ENCODE measurements at places on chromosomes 2 and 18.
A peak's percentile ranks its signal among the peaks of the same experiment; 100 is the strongest.

DNA sequence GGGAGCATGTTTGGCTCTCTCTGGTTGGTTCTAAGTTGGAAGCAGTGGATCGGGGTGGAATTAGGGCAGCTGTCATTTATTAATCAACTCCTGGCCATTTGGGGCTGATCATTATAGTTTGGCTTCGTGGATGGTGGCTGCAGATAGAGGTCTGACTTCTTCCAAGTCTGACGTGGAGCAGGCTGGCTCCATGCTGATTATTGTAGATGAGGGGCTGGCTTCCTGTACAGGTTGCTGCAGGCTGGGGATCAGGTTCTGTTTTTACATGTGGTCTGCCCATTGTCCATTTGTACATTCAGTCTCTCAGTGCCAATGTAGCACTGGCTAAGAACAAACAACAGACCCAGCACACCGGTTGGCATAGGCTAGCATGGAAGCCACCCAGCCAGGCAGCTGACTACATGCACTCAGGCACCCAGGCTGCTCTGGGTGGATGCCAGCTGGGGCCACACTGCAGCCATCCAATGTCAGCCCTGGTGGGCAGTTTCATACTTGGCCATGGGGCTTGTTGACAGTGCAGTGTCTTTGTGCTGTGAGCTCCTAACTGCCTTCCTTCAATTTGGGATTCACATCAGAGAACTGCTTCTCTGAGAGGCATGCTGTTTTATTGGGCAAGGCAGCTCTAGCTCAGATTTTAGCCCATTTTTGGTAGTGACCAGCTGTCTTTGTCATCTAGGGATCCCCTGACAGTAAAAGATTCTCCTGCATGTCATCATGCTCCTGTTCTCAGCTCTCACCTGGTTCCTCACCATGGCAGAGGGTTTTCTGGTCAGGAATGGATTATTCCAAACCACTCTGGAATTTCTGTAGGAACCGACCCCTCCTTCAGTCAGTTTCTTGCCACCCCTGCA lies 25.4 kb downstream of the NPAS2 start:
- no peak for DNase-seq

DNA sequence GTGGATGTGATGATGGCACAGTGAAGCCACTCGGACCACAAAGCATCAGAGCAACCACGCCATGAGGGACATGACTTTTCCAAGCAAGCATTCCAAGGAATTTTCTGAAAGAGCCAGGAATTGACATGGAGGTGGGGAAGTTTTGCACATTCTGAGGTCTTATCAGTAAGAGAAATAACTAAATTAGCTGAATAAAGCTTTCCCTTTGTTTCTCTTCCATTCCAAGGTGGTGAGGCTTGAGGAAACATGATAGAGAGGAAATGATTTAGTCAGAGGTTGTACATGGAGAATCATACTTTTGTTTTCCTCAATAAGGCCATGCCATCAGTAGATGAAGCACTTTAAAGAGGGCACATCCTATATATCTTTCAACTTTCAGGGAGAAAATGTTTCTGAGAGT lies 115.7 kb upstream of the MMADHC start:
- DNase-seq = no peak

GRCh38 chr2:206765242-206766056 lies at the start of the genes FASTKD2 and MDH1B:
Gene FASTKD2, plus strand, starts transcription at chr2:206765606. Its CDS starts 1,088 bp downstream, at chr2:206766694.
Gene MDH1B, minus strand, starts transcription at chr2:206765328. Its CDS starts 57 bp downstream, at chr2:206765271.
- DNase-seq = peak; percentile 75

- DNase-seq = no peak
These were observed 185.3 kb upstream of the ATP5MC3 start for GRCh38 chr2:175366815-175367214.

DNA sequence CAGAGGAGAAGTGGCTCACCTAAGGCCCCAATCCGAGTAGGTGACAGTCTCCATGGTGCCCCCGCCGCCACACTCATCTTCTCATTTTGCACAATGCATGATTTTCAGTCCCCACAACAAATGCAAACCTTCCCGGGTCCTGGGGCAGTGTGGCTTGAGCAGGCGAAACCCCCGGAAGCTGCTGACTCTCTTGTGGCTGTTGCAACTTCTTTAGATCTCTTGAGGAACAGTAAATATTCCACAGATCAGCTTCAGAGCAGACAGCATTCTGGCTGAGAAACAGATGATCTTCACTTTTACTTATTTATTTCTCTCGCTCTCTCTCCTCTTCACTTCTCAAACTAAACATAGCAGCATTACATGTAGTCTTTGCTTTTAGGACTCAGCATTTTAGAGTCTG lies 51.9 kb downstream of the ASAP2 start:
- DNase-seq = no peak

DNA sequence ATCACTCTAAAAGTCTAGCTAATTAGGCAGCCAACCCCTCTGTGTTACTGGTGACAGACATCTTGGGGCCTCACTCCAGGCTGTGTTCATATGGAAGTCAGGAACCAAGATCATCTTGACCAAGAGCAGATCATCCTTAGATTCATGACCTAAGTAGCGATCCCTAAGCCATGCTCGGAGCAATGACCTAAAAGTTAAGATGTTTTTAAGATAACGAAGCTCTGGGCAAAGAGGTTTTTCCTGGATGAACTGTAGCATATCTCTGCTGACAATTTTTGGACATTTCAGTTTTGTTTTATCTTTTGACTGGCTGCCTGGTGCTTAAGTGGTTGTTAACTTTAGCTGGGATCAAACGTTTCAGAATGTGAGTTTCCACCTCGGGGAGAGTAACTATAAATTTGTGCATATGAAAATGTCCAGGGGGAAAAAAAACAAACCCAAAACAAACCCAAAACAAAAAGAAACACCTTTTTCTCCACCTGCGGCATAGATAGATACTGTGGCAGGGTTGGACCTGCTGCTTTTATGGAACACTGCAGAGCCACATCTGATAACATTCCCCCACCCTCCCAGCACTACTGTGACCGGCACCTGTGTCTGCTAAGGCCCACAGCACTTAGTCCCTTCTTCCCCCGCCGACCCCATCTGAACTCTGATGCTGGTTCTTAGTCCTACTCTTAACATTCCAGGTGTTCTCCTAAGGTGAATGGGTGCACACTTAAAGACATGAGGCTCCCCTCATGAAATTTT lies 45.5 kb downstream of the EPAS1 start:
- no peak for DNase-seq

DNA sequence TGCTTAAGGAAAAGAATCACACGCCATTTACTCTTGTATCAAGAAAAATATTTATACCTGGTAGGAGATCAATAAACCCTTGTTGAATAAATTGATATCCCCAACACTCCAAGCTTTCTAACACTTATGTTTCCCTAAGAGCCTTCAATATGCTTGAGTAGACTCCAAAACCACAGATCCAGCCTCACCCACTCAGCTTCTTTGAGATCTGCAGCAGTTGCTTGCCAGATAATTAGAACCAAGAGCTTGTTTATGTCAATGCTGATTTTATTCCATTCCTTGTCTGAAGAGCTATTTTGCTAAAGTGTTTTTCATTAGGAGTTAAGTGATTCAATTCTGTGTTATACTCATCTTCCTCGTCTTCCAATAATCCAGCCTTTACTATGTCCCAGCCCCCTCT lies 26.3 kb upstream of the CRIM1 start:
- no peak for DNase-seq

DNA sequence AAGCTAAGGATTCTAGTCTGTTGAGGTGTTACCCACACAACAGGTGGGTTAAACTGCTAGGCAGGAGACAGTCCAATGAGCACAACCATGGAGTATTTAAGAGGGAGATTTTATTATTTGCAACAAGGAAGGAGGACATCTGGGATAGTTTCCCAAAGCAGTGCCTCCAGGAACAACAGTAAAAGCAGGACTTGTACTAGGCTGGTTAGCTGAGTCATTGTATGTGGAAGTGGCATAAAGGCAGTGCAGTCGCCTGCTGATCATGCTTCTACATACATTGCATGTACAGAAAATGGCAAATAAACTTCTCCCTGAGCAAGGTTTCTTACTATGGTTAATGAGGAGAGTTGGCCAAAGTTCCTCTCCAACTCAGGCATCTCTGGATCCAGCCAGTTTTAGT lies 46.1 kb upstream of the CYTIP start:
- DNase-seq = no peak

DNA sequence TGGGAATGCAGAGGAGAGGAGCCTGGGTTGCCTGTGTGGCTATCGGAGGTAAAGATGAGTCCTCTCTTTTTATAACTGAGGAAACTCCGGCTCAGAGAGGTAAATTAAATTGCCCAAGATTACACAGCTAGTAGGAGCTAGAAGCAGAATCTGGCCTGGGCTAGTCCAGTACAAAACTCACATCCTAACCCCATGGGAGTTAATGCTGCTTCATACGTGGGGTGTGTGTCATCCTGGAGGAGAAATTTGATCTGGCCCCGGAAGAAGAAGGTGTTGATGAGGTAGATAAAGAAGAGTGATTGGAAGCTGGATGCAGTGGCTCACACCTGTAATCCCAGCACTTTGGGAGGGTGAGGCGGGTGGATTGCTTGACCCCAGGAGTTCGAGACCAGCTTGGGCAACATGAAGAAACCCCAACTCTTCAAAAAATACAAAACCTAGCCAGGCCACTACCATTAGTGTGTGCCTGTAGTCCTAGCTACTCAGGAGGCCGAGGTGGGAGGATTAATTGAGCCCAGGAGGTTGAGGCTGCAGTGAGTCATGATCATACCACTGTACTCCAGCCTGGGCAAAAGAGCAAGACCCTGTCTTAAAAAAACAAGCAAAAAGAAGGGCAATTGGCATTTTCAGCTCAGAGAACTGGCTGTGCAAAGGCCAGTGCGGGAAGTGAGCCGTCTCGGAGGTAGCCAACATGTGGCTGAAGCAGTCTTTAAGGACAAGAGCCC lies 33.7 kb downstream of the CTIF start:
- DNase-seq = no peak

DNA sequence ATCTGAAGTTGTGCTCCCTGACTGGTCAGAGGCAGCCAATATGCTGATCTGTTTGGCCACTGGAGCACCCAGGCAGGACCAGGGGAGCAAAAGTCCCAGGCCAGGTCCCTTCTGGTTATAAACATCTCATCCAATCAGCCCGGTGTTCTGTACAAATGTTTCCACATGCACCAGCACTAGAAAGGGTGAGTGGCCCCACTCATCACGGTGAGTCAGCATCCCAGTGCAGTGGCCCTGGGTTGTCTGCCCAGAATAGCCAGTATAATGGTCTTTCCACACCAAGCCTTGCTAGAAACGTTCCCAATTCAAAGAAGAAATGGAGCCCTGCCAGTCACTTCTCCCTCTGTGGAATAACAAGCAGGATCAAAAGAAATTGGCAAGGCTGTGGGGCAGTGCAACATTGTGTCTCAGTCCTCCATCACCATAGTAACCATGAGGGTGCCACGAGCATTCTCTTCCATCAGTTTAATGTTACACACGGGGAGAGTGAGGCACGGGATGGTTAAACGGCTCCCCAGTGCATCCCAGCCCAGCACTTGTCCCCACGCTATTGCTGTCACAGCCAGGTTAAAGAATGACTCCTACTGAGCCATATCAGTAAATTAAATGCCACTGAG lies 174.9 kb downstream of the SEPTIN10 start:
- DNase-seq = no peak

DNA sequence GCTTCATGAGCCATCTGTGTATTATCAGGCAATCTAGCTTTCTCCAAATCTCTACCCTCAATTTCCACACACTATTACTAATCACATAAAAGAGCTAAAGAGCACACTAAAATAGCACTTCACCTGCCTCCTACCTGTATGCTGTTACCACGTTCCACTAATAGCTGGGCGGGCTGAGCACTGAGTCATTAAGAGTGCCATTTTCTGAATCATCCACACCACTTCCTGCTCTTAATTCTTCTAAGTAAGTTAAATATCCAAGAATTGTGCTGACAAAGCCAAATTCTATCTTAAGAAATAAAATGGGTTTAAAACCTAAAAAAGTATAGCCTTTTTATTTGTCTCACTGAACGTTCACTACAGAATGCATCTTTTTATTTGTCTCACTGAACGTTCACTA lies 35.7 kb downstream of the NOL10 start:
- peak; percentile 59 for DNase-seq

GRCh38 chr2:180057706-180058412 lies 50.8 kb upstream of the CWC22 start:
- no peak for DNase-seq

GRCh38 chr2:106140913-106141312 lies 53.2 kb downstream of the UXS1 start:
- no peak for DNase-seq

DNA sequence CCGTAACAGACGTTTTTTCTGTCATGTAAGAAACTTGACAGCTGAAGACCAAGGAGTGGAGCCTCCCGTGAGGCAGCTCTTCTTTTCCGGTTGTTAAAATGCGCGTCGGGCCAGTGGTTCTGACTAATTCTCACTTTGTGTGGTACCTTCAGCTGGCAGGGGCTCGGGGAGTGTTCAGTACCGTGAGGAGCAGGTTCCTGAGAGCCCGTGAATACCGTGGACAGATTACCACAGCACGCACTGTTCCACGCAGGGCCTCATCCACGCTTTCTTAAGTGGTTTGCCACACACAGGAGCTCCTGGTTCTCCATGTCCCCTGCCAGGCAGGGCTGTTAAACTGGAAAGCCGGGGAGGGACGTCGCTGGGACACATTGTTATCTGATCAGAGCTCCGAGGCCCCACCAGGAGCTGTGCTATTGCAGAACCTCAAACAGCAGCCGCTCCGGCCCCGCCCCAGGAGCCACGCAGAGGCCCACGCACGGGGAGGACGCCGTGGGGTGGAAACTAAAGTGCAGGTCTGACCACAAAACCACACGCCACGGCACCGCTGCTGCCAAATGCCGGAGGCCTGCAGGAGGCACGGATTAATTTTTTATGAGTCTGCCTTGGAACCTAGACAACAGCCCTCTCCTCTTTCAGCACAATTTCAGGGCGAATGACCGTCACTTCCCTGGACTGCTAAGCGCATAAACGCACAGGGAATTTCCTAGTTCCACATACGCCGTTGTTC lies 43.3 kb downstream of the NFATC1 start:
- DNase-seq = no peak

- DNase-seq = peak; percentile 19
These were observed 11.0 kb upstream of the ANKRD29 start for GRCh38 chr18:23673725-23674124.

DNA sequence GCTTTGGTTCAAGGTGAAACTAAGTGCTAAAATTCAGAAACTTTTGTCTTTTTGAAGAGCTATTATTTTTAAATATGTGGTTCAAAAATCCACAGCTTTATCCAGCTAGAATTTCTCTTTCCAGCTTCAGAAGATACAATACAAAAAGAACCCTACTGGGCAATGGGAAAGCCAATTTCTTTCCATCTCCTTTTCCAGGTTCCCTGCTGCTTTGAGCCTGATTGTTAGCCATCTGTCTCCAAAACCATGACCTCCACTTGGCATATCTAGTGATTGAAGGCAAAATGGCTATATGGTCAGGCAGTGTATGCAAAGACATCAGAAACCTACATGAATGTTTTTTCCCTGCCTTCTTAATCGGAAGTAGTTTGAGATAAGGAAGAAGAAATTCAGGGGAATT lies 134.1 kb downstream of the KCNH7 start:
- no peak for DNase-seq
